Nephron progenitor cell (in vitro differentiated cells): ENCODE measurements at places on chromosomes 5 and 9.

DNA sequence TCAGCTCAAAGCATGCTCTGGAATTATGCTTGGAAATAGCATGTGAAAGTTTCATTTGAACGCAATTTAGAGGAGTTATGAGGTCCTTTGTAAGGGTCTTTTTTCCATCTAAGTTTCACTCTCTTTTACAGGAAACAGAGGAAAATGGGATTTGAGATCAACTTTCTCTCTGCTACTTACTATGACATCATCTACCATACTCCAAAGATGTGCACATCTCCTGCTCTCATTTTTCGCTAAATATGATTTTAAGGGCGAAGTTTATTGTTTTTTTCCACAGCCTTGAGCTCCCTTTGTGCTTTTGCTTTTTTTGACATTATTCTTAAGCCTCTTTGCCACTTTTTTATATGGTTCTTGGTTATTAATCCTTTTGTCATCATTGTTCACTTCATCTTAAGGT, 125.6 kb downstream of the NNT start:
- no peak for DNase-seq

- no peak for DNase-seq
Observed at GRCh38 chr9:4306066-4306776, 6.4 kb upstream of the GLIS3 start.

DNA sequence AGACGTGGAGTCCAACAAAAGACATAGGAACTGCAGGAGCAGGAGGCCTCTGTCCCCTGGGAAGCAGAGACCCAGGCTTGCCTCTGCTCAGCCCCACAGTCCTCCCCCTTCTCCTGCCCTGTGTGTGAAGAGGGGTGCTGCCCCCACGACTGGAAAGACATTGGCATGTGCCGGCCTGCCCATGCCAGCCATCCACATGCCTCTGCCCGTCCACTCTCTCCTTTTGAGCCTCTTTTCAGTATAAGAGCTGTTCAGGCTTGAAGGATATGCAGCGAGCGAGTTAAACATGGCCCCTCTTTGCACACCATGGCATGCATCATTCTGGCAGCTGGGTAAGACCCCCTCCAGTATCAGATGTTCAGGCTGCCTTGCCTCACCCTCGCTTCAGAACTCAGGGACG, 159.7 kb upstream of the OTULINL start:
- no peak for DNase-seq

- DNase-seq = no peak
Observed at GRCh38 chr5:169265888-169266287, 35.1 kb downstream of the SLIT3 start.

GRCh38 chr5:82151662-82152061, 126.5 kb downstream of the RPS23 start:
- DNase-seq = no peak
